ENCODE measurements at places on chromosomes 7 and 10.

DNA sequence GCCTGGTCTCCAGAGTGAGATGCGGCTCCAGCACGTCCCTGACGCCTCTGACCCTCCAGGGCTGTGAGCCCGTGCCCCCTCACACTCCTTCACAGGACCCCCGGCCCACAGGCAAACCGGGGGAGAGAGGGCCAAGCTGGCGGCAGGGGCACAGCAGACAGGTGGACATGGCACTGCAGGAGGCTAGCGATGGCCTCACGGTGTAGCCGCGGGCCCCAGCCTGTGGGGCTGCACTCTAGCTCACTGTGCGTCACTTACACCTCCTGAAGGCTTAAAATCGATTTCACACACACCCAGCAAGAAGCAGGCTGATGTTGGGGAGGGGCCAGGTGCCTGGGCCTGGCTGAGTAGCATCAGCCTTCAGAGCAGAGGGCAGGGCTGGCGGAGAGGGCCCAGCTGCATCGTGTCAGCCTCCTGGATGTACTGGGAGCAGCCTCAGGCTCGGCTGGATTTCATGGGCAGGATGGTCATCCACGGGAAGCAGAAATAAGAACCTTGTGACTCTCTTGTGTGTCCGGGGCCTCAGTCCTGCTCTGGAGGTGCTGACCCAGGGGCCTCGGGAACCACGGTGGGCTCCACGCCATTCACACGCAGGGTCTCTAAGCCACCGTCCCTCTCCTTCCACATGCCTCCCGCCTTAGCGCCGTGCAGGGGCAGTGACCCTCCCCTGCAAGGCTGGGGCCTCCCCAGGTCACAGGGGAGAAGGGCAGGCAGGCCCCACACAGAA lies 19.4 kb upstream of the KNDC1 start:
- no peak for DNase-seq

GRCh38 chr7:157228864-157229422 lies 90.2 kb downstream of the UBE3C start:
- DNase-seq = no peak

- DNase-seq = no peak
These were observed 64.7 kb downstream of the MACC1 start for GRCh38 chr7:20152511-20152910.

GRCh38 chr7:44654255-44654796 lies 47.9 kb downstream of the OGDH start:
- DNase-seq = no peak

DNA sequence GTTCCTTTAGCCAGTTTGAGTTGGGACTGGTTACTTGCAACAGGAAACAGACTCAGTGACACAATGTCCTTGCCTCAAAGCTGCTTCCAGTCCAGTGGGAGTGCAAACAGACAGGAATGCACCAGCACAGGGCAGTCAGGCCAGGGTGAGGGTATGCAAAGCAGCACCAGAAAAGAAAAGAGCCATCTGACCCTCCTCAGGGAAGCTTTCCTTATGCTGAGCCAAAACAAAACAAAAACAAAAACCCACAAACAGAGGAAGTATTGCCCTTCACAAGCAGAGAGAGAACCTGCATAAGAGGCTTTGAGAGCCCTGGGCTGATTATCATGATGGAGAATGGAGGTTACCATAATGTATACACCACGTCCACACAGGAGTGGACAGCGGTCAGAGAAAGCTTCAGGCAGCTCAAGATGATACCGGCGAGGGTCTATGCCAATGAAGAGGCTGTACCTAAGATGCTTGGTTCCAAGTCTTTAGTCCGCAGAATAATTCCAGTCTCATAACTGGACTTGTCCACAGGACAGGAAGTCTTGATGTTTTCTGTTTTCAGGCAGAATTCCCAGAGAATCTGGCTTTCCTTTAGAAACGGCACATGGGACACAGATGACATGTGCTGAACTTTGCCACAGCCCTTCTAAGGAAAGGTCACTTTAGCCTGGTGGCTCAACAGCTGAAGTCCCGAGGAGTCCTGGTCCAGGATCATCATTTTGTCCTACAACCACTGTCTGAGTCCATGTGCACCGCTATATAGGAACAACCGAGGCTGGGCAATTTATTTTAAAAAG lies 263.3 kb downstream of the TNS3 start:
- no peak for DNase-seq

DNA sequence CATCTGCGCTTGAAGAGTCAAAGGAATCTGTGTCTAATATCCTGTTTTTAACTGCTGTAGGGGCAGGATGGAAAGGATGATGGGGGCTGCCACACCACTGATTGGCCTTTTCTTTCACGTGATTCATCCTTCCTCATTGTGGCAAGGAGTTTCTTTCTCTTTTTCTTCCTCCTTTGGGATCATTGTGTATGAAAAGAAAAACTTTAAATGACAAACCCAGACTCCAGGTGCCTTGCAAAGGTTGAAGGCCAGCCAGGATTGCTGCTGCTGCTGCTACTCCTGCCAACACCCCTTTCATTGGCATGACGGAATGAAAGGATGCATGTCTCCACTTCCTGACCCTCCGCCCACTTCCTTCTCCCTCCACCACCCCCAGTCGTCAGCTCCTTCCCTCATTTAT lies 6.5 kb upstream of the OIT3 start:
- DNase-seq = no peak

DNA sequence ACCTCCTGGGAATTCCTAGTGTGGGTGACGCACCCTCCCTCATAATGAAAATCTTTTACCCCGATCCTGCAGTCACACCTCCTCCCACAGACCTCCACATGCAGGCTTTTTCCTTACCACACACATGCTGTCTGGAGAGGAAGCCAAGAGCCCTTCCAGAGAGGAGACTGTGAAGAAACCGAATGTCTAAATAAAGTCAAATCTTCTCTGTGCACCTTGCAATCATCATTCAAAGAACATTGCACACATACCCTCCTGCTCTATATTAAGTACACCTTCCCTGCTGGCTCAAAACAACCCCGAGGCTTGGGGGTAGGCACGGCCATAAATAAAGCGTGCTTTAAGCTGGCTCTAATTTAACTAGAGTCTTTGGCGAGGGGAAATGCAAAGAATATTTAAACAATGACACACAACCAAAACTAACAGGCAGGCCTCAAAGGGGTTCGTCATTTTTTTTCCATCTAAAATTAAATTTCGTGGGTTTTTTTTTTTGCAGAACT lies 34.9 kb downstream of the CALML3 start:
- DNase-seq = no peak

DNA sequence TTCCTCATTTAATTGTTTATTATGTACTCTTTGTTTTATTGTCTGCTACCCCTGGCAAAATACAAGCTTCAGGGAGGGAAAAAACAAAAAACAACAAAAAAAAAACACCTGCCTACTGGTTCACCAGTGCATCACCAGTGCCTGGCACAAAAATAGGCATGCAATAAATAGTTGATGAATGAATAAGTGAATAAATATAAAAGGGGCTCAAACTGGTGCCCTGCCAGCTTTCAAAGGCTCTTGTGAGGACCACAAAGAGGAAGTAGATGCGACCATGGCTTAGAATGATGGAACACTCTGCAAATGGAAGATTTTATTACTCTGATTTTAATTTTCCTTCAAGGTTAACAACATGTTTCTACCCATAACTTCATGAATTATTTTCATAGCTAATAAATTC lies 213.0 kb upstream of the INHBA start:
- no peak for DNase-seq

DNA sequence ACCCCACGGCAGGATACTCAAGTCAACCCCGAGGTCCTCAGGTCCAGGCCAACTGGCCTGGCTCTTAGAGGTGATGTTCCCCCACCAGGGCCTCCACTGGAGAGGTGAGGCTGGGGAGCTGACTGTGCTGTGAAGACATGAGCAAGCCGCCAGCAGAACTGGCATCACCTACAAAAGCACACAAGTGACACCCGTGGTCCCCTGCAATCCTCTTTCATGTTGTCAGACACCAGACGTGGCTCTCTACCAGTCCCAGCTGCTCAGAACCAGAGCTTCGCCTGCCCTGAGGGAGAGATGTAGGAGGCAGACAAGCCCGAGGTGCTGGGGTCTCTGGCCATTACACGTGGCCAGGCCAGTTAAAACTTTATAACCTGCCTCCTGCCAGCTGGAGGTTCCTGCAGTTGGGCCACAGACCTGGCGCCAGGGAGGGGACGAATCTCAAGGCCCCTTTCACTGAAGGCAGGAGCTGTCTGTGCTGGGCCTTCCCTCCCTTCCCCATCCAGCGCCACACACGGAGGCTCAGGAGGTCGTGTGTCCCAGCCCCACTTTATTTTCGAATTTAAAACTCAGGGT lies 2.2 kb downstream of the COMTD1 start:
- DNase-seq = no peak

DNA sequence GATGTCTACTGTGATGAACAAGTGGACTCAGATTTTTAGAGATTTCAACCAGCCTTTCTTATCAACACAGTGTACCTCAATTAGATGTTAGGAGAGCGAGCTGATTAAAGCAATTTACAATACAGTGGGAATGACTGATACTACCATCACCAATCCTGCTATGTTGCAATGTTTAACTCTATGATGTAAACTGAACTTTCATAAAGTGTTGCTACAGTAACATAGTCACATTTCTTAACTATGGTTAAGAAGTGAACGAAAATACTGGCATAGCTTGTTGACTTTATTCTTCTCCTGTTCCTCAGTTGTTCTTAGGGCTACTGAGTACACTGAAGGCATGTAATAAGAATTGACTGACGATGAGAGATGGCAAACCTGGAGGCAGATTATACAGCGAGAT lies 139.8 kb downstream of the MYOF start:
- no peak for DNase-seq

- DNase-seq = no peak
These were observed 154.3 kb upstream of the SEMA3D start for GRCh38 chr7:85341121-85341520.

GRCh38 chr7:145692237-145692950 lies 424.2 kb upstream of the CNTNAP2 start:
- no peak for DNase-seq

DNA sequence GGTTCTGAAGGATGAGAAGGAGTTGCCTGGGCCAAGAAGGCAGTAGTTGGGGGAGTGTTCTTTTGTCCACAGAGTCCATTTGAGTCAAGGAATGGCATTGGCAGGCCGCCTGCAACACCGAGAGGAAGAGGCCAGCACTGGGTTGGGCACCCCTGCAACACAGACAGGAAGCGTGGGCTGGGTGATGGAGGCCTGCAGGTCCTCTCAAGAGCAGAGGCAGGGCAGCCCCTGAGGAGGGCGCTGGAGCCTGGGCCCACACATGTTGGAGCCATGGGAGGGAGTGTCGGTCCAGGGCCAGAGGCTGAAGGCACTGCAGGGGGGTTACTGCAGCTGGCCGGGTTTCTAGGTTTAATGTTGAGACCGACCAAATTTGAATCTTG lies 137.3 kb downstream of the PTPN20 start:
- DNase-seq = no peak

- DNase-seq = no peak
These were observed 176.2 kb downstream of the HERPUD2 start for GRCh38 chr7:35518767-35519166.

GRCh38 chr10:51206500-51206899 lies 132.2 kb downstream of the PRKG1 start:
- no peak for DNase-seq

GRCh38 chr10:96325719-96326373 lies 21.6 kb downstream of the DNTT start:
- no peak for DNase-seq
